Activated CD4-positive, CD25-positive, alpha-beta regulatory T cell (primary cell): ENCODE measurements at places on chromosomes 5 and 9.

DNA sequence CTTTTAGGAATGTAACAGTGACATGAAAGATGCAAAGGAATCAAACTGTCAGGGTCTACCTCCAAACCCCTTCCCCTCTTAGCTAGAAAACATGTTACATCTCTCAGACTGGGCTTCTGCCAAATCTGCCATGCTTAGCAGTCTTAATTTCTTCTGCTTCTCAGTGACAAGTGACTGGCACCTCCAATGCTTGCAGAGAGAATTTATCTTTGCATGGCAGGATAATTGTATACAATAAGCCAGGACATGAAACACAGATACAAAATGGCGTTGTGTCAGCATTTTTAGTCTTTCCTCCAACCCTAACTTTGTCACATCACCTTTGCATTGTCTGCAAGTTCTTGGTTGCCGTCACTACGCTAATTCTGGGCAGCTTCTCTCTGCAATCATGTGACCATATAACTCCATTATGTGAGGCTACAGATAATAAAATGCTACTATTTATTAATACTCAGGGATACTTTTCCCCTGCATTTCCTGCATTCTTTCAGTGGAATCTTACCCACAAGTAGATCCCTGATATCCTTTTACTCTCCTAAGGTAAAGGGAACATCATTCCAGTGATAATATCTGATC is 89.8 kb downstream of the PLCXD3 start:
- DNase-seq, result no peak

GRCh38 chr9:35229066-35229778 is 67.4 kb downstream of the UNC13B start:
- DNase-seq, result no peak

DNA sequence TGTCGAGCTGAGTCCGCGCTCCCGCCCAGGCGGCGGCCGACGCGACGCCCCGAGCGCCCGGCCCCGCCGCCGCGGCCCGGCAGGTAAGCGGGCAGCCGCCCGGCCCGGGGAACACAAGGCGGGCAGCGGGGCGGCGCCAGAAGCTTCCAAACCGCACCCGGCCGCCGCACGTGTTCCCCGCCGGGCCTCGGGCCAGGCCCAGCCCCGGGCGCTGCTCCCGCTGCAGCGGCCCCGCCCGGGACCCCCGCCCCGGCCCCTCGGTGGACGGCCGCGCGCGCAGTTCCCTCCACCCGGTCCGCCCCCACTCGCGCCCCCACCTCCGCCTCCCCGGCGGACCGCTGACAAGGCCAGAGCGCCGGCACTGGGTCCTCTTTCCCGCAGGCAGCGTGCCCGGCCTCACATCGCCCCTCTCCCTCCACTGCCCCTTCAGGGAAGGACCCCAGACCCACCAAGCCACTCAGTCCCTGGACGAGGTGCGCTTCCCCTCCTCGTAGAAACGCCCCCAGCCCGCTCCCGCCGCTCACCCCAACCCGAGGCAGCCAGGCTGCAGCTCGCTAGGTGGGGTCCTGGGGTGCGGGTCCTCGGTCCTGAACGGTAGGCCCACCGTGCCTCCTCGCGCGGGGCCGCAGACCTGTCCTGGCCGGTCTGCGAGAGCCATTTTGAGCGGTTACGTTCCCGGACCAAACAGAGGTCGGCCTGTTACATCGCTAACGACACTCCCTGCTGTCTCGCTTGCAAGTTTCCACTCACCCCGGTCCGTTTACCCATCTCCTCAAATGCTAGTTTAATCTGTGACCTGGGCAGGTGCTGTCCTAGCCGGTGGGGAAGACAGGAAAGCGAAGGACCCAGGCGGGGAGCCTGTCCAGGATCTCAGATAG is 475 bp downstream of the WDR5 start:
- no peak for DNase-seq

DNA sequence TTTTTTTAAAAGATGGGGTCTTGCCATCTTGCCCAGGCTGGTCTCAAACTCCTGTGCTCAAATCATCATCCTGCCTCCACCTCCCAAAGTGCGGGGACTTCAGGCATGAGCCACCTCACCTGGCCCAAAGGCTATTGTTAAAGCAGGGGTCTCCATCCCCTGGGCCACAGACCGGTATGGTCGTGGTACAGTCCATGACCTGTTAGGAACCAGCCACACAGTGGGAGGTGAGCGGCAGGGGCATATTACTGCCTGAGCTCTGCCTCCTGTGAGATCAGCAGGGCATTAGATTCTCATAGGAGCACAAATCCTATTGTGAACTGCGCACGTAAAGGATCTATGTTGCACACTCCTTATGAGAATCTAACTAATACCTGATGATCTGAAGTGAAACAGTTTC is 7.3 kb upstream of the NOL6 start:
- DNase-seq, result no peak

GRCh38 chr5:5625491-5625890 is 203.0 kb downstream of the ICE1 start:
- no peak for DNase-seq

- no peak for DNase-seq
Measured at GRCh38 chr5:140631831-140632365, 1.1 kb downstream of the CD14 start.

- no peak for DNase-seq
Measured at GRCh38 chr5:181052672-181053487, 12.8 kb downstream of the BTNL9 start.

DNA sequence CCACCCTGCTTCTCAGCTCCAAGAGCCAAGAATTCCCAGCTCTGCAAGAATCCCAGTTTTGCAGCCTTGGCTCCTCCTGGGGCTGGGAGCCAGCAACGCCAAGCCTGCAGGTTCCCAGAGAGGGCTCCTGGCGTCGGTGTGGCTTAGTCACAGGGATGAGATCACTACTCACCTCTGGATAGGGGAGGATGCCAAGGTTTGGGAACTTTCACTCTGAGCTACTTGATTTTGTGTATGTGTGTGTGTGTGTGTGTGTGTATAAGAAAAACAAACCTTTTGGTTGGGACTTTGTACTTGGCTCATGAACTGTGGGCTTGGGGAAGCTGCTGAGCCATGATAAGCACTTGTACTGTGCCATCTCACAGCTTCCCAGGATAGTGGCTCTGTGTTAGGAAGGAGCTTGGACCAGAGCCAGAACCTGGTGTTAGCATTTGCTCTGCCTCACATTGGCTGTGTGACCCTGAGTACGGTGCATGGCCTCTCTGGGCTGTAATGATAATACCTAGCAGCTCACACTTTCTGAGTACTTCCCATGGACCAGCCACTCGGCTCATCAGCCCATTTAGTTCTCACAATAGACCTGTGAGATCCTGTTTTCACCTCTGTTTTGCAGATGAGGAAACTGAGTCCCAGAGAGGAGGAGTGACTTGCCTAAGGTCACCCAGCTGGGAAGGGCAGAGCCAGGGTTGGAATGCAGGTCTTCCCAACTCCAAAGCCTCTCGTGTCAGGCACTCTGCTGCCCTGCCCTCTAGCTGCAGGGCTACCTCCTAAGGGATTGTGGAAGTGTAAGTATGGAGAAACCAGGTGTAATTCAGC is 41.4 kb upstream of the DAB2IP start:
- no peak for DNase-seq
